Left colon (tissue), 2 donors: ENCODE measurements at places on chromosomes 6 and 20.

- DNase-seq = no peak
Observed at GRCh38 chr6:166206066-166206465, 38.4 kb upstream of the TBXT start.

GRCh38 chr6:87661016-87661415 is 41.0 kb downstream of the AKIRIN2 start:
- no peak for DNase-seq

- no peak for DNase-seq
Observed at GRCh38 chr6:150458579-150458978, 89.8 kb downstream of the IYD start.

- DNase-seq = no peak
Observed at GRCh38 chr20:38231531-38232121, 28.9 kb downstream of the KIAA1755 start.

GRCh38 chr6:167237438-167238145 is 53.5 kb upstream of the UNC93A start:
- DNase-seq = no peak
